ENCODE measurements at places on chromosomes 4 and X. TPM values are rescaled to one million over a fixed set of nuclear protein-coding genes. Genes with fewer than 3 reads are reported as not detected.

The SPANXN1 gene
- total RNA-seq, result not detected

The ZMAT1 gene
- 3.2 TPM for total RNA-seq

The NXT2 gene
- total RNA-seq, result 13.3 TPM

The RHOXF2B gene
- total RNA-seq, result not detected
